ENCODE measurements at places on chromosomes 13 and 19.

- no peak for DNase-seq
Measured at GRCh38 chr13:32378012-32378411, 49.9 kb downstream of the N4BP2L1 start.

GRCh38 chr19:7897292-7897691 is 6.4 kb upstream of the MAP2K7 start:
- no peak for DNase-seq

- DNase-seq: peak; percentile 63
Measured at GRCh38 chr13:20703780-20704458, 420 bp downstream of the IL17D start.

DNA sequence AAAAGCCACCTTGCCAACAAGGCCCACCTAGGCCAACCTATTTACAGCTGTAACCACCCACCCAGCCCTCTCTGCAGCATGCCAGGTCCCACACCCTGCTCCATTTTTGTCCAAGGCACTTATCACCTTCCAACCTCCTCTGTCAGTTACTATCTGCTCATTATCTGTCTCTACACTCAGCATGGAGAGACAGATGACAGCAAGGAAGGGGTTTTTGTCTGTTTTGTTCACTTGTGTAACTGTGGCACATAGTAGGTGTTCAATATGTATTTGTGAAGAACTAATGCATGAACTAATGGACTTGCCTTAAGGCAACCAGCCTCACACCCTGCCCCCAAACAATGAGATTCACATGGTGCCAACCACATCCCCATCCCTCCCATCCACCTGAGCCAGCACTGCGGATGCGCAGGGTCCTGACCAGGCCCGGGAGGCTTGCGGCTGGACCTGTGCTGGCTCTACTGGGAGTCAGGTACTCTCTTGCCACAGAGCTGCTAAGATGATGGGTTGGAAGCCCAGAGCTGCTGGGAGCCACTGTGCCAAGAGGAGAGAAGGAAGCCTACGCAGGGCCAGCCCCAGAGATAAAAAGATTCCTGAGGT is 17.3 kb downstream of the DEDD2 start:
- no peak for DNase-seq

DNA sequence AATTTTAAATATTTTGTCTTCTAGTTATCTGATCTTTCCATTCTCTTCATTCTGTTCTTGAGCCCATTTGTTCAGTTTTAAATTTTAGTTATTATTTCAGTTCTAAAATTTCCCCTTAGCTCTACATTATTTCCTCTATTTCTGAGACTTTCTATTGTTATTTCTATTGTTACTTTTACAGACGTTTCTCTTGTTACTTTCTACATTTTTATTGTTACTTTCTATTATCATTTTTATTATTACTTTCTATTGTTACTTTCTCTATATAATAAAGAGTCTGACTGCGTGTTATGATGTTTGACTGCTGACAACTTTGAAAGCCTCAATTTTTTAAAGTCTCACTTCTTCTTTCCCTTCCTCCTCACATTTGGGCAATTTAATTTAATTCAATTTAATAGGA is 915.7 kb upstream of the PCDH20 start:
- no peak for DNase-seq

GRCh38 chr13:100525453-100526317 is 62.9 kb downstream of the GGACT start:
- DNase-seq: no peak

DNA sequence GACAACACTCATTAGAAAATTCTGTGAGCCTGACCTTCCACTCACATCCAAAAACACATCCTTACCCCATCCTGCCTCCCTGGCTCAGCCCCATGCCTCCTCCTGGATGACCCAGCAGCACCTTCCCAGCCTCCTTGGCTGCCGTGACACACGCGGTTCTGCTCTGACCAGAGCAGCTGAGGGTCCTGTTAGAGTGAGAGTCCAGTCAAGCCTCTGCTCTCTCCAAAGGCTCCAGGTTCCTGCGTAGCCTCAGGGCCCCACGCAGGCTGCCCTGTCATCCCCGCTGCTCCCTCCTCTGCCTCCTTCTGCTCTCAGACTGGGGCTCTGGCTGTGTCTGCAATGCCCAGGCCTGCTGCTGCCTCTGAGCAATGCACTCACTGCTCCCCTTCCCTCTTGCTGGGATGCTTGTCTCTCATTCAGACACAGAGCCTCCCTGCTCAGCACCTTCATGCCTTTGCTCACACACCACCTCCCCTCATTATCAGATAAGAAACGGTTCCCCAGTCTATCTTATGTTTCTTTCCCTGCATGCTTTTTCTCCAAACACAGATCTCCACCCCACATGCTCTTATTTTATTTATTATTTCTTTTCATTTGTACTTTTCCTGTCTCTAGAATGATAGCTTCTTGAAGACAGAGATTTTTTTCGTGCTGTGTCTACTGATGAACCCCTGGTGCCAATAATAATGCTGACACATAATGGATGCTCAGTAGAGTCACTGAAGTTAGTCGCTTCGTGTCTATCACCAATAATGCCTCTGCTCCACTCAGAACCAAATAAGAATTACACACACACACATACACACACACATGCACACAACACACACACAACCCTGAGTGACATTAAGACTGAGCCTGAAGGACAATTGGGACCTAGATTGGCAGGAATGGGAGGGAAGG is 10.2 kb upstream of the SIGLEC6 start:
- DNase-seq: no peak

- peak; percentile 71 for DNase-seq
Measured at GRCh38 chr19:17235300-17235970, 9.4 kb downstream of the OCEL1 start.

DNA sequence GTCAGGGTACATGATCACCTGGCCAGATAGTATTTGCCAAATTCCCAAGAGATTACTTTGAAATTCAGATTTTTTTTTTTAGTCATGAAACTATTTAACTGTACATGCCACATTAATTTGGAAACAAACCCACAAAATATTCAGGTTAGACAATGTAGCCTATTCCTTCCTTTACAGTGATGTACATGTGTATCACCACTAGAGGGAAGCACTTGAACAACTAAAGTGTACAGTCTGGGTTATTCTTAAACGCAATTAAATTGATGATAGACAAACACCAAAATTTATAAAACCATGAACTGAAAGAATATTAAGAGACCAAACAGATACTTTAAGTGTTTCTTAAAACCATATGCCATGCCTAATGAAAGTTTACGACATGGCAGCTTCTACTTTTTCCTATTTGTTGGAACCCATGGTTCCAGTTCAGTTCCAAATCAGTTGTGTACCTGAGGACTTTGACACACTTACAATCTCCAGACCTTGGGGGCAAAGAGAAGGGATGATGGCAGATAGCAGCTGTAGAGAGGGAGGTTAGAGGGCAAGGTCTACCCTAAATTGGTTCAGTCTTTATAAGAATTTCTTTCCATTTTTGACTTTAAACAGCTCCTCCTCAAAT is 52.8 kb downstream of the TNFSF13B start:
- DNase-seq: no peak

- no peak for DNase-seq
Measured at GRCh38 chr13:77544355-77544754, 8.8 kb downstream of the SCEL start.

DNA sequence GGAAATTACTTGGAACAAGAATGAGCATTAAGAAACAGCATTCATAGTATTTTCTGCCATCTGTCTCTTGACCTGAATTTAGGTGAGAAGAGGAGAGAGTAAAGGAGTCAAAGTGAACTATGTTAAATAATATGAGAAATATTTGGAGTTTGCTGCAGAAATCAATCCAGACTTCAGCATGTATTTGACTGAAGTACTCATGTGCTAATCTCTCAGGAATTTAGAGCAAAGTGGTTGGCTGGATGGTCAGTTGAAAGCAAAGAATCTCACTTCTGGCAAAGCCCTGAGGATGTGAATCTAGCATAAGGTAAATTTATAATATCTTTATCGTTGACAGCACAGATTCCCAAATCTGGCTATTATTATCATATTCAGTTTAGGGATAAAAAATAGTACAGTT is 394.3 kb downstream of the PCDH17 start:
- DNase-seq: no peak

DNA sequence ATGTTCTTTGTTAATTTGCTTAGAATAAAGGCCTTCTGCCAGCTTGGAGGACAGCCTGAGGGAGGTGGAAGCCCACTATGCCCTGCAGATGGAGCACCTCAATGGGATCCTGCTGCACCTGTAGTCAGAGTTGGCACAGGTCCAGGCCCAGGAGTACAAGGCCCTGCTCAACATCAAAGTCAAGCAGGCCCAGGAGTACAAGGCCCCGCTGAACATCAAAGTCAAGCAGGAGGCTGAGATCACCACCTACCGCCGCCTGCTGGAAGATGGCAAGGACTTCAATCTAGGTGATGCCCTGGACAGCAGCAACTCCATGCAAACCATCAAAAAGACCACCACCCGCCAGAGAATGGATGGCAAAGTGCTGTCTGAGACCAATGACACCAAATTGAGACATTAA is 41.7 kb downstream of the ZNF85 start:
- no peak for DNase-seq
